ENCODE measurements at places on chromosomes 2 and 18.

GRCh38 chr18:79871026-79871390 lies 73.3 kb downstream of the KCNG2 start:
- H3K27me3 ChIP-seq = no peaks in the 10 kb centered on the region
- no peak overlapping the region for H3K27ac ChIP-seq
- H3K4me3 ChIP-seq = no peak overlapping the region
- H3K36me3 ChIP-seq = no peaks in the 10 kb centered on the region
- no peaks in the 10 kb centered on the region for H3K4me1 ChIP-seq

- no peak overlapping the region for H3K27ac ChIP-seq
- no peak for DNase-seq
- H3K4me3 ChIP-seq = no peak overlapping the region
- H3K27me3 ChIP-seq = no peaks in the 10 kb centered on the region
- H3K36me3 ChIP-seq = no peaks in the 10 kb centered on the region
- no peaks in the 10 kb centered on the region for H3K4me1 ChIP-seq
Measured at GRCh38 chr2:184336688-184337087, 261.6 kb upstream of the ZNF804A start.

DNA sequence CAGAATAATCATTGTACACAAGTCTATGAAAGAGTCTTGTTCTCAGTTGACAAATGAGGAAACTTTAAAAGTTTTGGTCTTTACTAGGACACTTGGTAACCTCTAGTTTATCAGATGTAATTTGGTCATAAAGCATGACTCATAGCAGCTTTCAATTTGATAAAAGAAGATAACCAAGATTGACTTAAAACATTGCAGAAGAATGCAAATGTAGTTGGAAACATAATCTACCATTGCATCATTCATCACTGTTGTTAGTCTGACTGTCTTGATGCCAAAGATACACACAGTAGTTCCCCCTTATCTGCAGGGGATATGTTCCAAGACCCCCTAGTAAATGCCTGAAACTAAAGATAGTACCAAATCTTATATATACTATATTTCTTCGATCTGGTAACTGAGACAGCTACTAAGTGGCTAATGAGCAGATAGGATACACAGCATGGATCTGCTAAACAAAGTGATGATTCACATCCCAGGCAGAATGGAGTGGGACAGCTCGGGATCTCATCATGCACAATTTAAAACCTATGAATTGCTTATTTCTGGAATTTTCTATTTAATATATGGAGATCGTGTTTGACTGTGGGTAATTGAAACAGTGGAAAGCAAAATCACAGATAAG lies 131.4 kb upstream of the CCDC68 start:
- no peak overlapping the region for H3K27ac ChIP-seq
- no peaks in the 10 kb centered on the region for H3K4me1 ChIP-seq

DNA sequence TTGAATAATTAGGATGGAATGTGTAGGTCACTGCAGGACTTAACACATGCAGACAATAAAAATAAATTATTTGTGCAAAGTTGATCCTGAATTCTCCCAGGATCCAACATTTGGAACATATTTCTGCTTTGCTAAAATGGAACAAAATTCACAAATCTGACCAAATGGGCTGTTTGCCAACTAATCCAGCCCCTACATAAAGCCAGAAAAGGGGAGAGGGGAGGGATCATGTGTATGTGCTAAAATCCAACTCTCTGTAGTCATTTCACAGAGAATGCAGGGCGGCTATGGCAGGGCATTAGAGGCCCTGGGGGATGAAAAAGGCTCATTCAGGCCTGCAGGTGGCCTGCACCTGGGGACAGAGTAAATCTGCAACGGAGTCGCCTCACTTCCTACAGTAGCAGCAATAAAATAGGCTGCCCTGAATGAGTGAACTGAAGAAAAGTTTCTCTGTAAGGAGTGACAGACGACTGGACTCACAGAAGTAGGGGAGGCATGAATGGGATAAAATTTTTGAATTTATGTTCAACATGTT lies 4.0 kb upstream of the ZFP36L2 start:
- no peak for DNase-seq
- H3K4me3 ChIP-seq = no peak overlapping the region
- no peaks in the 10 kb centered on the region for H3K36me3 ChIP-seq
- no peaks in the 10 kb centered on the region for H3K27me3 ChIP-seq
- no peak overlapping the region for H3K27ac ChIP-seq
- H3K4me1 ChIP-seq = peaks cover 26% of the 10 kb centered on the region

GRCh38 chr2:46042207-46042637 lies 255.0 kb upstream of the EPAS1 start:
- H3K4me3 ChIP-seq = no peak overlapping the region
- no peaks in the 10 kb centered on the region for H3K27me3 ChIP-seq
- no peaks in the 10 kb centered on the region for H3K4me1 ChIP-seq
- no peak for DNase-seq

DNA sequence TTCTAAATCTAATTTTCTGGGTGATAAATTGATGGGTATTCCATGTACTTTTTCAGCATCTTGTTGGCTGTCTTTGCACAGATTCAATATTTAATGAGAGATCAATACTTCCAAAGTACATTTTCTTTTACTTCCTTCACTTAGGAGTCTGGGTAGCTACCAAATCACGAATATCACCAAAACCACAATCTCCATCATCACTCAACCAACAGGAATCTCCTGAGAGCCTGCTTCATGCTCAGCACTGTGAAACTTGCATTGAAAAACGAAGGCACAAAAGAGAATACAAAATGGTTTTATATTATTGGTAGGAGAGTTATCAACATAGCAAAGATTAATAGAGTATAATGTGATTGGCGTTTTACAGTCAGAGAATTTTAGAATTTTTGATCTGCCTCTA lies 261.5 kb upstream of the DSEL start:
- H3K36me3 ChIP-seq = no peaks in the 10 kb centered on the region
- DNase-seq = no peak
- H3K4me1 ChIP-seq = no peaks in the 10 kb centered on the region
- no peaks in the 10 kb centered on the region for H3K27me3 ChIP-seq

- no peak for DNase-seq
- H3K4me1 ChIP-seq = no peaks in the 10 kb centered on the region
- peaks cover 7% of the 10 kb centered on the region for H3K27me3 ChIP-seq
- H3K4me3 ChIP-seq = peak within 1 kb of the TSS; percentile 64
- no peaks in the 10 kb centered on the region for H3K36me3 ChIP-seq
Measured at GRCh38 chr18:61892683-61893308, at the start of gene RNF152. TSS of gene RNF152 (minus strand) at chr18:61893007. CDS start at chr18:61816463, 76,544 bp downstream.

DNA sequence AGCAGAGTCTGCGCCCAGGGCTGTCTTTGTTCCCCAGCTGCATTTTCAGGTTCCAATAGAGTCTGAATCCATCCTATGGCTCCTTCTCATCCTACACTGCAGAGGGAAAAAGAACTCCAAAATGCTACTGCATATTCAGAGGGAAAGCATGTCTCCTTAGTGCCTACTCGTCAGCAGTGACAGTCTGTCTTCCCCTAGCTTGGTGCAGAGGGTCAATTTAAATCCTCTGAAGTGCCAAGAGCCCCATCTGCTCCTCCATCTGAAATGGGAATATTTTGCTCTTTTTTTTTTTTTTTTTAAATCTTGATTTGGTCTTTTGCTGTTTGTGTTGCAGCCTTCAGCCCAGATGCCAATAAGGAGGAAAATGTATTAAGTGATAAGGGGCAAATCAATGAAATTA lies 199.3 kb downstream of the RNF144A start:
- no peaks in the 10 kb centered on the region for H3K36me3 ChIP-seq
- no peaks in the 10 kb centered on the region for H3K27me3 ChIP-seq
- no peak overlapping the region for H3K27ac ChIP-seq
- no peak overlapping the region for H3K4me3 ChIP-seq
- H3K4me1 ChIP-seq = no peaks in the 10 kb centered on the region
- DNase-seq = no peak

GRCh38 chr2:216259081-216259480 lies 113.2 kb downstream of the MARCHF4 start:
- no peaks in the 10 kb centered on the region for H3K4me1 ChIP-seq
- H3K4me3 ChIP-seq = no peak overlapping the region
- H3K36me3 ChIP-seq = no peaks in the 10 kb centered on the region
- DNase-seq = no peak
- H3K27ac ChIP-seq = no peak overlapping the region
- H3K27me3 ChIP-seq = no peaks in the 10 kb centered on the region

DNA sequence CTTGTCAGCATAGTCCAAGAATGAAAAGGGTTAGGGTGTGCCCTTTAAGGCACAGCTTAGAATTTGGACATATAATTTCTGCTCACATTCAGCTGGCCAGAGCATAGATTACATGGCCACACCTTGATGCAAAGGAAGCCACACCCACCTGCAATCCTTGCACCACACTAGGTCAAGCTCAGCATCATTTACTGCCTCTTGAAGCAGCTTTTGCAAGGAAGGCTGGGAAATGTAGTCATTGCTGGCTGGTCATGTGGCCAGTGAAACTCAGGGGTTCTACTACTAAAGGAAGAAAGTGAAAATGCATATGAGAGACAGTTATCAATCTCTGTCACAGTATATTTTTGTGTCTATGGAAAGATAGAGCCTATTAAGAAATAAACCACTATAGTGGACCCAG lies 159.3 kb downstream of the GFPT1 start:
- no peaks in the 10 kb centered on the region for H3K4me1 ChIP-seq
- H3K4me3 ChIP-seq = no peak overlapping the region
- no peak for DNase-seq
- peaks cover 7% of the 10 kb centered on the region for H3K27me3 ChIP-seq

DNA sequence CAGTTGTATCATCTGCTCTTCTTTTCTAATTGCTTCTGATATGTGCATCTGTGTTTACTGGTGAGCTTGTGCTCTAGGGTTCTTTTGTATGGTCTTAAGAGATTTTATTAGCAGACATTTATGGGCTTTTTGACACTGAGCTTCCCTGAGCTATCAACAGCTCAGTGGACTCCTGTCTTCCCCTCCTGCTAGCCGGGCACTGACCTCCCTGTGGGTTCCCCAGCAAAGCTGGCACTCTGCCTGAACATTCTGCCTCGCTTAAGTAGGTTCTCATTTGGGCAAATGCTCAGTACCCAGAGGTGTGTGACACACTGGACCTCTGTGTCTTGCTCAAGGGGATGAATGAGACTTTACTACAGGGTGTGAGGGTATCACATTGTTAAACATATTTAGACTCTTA lies 15.8 kb downstream of the TRAF3IP1 start:
- no peak overlapping the region for H3K4me3 ChIP-seq
- 0 out of 2 replicates have a peak, but pooled peaks cover 4% of the 10 kb centered on the region for H3K4me1 ChIP-seq
- H3K36me3 ChIP-seq = peaks cover 2% of the 10 kb centered on the region
- H3K27me3 ChIP-seq = no peaks in the 10 kb centered on the region
- H3K27ac ChIP-seq = no peak overlapping the region

DNA sequence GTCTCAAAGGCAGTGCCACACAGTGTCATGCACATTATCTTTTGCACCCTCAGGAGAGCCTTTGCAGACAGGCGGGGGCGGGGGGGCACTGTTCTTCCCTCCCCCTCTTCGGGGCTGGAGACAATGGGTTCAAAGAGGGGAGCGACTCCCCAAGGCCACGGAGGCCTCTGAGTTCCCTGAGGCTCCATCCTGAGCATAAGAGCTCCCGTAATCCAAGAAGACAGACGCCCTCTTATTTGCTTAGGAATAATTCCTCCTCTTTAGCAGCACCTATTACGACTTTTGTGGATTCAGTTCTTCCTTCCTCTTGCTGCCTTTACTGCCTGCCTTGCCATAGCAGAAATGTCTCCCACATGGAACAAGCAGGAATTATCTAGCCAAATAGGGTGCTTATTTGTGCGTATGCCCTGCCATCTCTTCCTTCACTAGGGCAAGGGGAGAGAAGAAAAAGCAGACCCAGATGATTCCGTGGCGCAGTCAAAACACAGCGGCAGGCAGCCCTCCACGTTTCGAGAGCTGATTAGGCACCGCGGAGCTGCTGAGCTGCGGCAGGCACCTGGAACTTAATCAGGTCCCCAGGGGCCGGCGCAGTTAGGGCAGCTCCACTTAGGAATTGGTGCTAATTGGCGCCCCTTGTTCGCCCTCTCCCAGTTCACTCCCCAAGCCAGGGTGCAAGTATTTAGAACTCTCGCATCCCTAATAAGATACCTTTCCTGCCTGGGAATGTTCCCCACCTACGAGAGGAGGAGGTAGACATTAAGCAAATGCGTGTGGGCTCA lies 233.4 kb upstream of the MYT1L start:
- H3K27me3 ChIP-seq = no peaks in the 10 kb centered on the region
- H3K27ac ChIP-seq = no peak overlapping the region
- H3K4me1 ChIP-seq = no peaks in the 10 kb centered on the region
- no peak overlapping the region for H3K4me3 ChIP-seq

GRCh38 chr2:20609995-20610357 lies 40.9 kb downstream of the HS1BP3 start:
- no peaks in the 10 kb centered on the region for H3K36me3 ChIP-seq
- DNase-seq = no peak
- no peak overlapping the region for H3K4me3 ChIP-seq
- no peaks in the 10 kb centered on the region for H3K4me1 ChIP-seq
- H3K27ac ChIP-seq = no peak overlapping the region

- no peak overlapping the region for H3K4me3 ChIP-seq
- H3K36me3 ChIP-seq = no peaks in the 10 kb centered on the region
- H3K27me3 ChIP-seq = no peaks in the 10 kb centered on the region
Measured at GRCh38 chr2:113137827-113138226, 10.4 kb downstream of the IL1RN start.

GRCh38 chr18:38930881-38931753 lies 1365.5 kb upstream of the CELF4 start:
- no peaks in the 10 kb centered on the region for H3K4me1 ChIP-seq
- H3K27ac ChIP-seq = no peak overlapping the region
- no peaks in the 10 kb centered on the region for H3K27me3 ChIP-seq

DNA sequence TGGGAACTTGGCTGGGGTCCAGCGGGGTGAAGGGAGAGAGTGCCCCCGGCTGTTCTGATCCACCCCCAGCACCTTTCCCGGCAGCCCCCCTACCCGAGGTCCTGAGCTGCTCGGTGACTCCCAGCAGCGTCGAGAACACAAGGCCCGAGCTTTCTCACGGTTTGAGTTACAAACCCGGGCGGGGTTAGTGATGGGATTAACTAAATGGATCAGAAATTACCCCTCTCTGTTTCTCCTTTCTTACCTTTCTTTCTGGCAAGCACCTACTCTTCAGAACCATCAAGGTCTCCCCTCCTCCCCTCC lies 139.4 kb upstream of the GPC1 start:
- no peaks in the 10 kb centered on the region for H3K4me1 ChIP-seq
- H3K36me3 ChIP-seq = no peaks in the 10 kb centered on the region
- no peak for DNase-seq
- H3K27ac ChIP-seq = no peak overlapping the region

GRCh38 chr2:47003641-47004427 lies 88.2 kb upstream of the MCFD2 start:
- H3K27me3 ChIP-seq = no peaks in the 10 kb centered on the region
- H3K36me3 ChIP-seq = peaks cover 4% of the 10 kb centered on the region
- no peak for DNase-seq
- H3K4me1 ChIP-seq = no peaks in the 10 kb centered on the region

DNA sequence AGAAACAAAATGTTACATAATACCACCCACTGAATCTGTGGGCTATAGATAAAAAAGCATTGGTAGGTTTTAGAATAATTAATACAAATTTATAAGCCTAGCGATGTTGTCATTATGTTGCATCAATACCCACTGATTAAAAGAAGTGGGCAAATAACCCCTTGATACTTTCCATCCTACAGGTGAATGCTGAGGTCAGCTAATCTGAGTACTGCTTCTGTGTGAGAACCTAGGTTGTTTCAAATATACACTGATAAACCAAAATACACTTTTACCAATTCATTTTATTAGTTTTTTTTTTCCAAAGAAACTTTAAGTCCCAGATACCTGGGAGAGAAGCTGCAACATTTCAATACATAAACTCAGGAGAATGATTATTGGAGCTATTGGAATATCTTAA lies 948.6 kb downstream of the LRP1B start:
- no peak overlapping the region for H3K4me3 ChIP-seq
- no peaks in the 10 kb centered on the region for H3K36me3 ChIP-seq
- no peak for DNase-seq
- H3K4me1 ChIP-seq = no peaks in the 10 kb centered on the region
- no peak overlapping the region for H3K27ac ChIP-seq
- no peaks in the 10 kb centered on the region for H3K27me3 ChIP-seq
